ENCODE measurements at places on chromosomes 12 and 14.

DNA sequence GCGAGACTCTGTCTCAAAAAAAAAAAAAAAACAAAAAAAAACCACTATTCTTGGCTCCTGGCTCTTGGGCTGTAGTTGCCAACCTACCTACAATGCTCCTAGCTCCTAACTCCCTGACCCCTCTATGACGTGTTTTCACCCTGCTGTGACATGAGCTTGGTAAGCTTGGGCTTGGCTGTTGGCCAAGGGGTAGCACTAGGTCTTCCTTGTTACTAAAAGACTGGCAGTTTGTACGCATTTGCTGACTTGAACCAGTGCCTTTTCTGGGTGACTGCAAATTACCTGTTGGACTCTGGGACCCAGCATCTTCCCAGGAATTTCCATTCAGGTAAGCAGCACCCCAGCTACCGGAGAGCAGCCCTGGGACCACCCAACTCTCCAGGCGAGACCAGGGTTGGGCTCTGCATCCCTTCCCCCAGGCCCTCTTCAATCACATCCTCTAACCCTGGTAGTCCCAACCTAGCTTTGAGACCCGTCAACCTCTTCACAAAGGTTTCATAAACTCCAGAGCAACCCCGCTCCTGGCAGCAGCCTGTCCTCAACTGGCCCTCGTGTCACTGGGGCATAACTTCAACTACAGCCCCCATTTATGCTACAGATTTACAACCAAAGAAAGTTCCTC, 8.3 kb downstream of the CDK2AP1 start:
- DNase-seq, result no peak

- DNase-seq, result no peak
These were observed 38.3 kb upstream of the GRIP1 start for GRCh38 chr12:66717036-66717673.

DNA sequence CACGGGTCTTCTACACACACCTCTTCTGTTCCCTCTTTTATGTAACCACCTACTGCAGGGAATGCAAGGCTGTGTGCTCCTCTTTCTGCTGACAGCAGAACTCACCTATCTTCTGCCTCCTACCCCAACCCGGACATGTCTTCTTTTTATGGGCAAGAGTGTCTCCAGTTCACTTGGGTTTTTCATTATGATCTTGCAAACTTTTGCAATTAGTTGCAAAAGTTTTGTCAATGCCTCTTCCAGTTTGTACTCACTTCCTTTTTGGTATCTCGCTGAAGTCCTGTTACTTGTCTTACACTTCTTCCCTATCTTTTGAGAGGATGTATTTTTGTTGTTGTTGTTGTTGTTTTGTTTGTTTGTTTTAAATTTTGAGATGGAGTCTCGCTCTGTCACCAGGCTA, 50.6 kb downstream of the DRAM1 start:
- DNase-seq, result no peak

GRCh38 chr14:95185033-95185766, 27.9 kb upstream of the DICER1 start:
- DNase-seq, result peak; percentile 52

DNA sequence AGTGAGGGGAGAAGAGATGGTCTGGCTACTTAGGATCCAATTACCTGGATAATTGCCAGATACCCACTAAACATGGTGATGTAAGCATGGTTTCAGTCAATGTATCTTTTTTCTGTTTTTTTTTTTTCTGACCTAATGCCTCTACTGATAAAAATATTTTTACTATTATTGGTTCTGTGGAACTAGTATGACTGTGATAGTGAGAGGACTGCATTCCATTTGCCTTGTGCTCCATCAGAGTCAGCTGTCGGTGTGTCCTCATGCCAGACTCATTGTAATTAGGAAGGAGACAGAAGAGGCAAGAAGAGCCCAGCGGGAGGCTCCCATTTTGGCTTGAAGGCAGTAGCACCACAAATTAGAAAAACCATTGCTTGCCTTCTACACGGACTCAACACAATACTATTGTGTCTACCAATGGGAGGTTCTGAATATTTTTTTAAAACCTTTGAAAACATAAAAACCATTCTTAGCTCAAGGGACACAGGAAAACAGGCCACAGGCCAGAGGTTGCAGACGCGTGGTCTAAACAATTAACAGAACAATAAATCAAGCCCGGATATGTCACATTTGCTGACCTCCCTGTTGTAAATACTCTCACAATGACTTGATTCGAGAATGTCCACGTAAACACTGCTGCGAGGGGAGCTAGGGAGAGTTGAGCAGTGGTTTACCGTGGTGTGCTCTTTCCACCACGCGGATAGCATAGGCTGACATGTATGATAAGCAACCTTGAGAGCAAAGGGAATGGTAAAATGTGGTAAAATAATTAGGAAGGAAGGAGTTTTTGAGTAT, 13.5 kb upstream of the DCP1B start:
- peak; percentile 25 for DNase-seq

DNA sequence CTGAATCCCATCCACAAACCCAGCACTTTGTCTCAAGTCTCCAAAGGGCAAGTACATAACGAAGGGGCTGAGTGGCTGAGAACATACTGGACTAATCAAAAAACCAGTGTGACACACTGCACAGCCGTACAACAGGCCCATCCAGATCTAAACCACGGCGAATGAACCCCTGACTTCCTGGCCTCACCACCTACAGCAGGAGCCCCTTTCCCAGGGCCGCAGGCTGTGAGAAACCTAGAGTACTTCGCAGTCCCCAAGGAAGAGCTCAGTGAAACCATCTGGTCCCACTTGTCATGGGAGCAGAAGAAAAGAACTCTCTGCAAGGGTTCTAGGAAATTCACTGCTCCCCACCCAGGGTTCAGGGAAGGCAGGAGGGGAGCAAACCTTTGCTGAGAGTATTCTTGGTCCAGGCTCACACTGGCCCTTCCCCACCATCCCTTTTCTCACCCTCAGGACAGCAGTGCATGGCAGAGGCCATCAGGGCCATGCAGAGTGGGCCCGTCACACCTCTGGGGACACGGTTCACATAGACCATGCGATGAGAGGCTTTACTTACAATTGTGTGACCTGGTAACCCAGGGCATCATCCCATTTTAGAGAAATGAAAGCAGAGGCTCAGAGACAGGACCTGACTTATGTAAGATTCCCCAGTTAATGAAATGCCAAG, 192.8 kb downstream of the BCL11B start:
- no peak for DNase-seq

DNA sequence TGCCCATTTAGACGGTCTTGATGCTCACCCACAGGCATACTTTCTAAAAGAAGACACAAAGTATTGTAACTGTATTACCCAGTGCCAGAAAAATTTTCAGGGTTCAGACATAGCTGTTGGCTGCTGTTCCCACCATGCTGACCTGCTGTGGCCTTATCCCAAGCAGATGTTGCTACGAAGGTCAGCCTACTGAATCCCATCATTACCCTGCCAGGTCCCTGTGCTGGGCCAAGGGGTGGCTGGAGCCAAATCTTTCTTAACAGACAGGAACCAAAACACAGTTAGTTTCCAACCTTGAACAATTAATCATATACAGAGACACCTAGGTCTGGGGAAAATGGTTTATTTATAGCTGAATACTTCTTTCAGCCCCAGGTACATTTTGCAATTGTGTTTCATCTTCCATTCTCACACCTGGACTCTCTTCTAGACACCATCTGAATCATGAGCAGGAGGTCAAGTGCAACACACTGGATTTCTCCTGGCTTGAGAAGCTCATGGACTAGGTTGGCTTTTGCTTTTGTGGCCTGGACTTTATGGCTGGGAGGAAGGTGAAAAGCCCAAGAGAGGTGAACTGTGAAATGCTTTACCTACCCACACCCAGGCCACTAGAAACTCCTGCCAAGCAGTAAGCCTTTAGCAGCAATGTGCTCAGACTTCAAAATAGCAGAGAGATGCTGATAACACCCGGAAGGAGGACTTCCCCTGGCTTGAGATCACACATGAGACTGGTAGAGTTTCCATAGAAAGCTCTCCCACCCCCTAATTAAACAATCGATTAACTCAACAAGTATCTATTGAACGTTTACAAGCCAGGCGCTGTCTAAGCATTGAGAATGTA, 150.1 kb downstream of the SUDS3 start:
- DNase-seq, result no peak

GRCh38 chr12:104106965-104107364, 31.0 kb downstream of the NFYB start:
- DNase-seq, result no peak

DNA sequence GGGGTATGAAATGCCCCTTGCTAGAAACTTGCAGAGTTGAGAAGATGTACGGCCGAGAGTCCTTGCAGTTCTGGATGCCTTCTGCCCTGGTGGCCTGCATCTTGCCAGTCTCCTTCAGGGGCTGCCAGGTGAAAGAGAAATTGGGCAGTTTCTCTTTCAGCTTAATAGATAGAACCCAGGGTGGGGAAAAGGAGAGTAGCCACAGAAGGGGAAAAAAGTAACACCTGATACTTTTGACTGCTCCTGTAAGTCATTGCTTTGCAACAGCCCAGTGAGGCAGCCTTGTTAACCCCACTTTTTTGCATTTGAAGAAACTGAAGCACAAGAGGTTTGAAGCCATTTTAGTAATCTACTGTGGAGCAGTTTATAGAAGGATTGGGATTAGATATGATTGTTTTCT, 27.6 kb downstream of the TDP1 start:
- no peak for DNase-seq

DNA sequence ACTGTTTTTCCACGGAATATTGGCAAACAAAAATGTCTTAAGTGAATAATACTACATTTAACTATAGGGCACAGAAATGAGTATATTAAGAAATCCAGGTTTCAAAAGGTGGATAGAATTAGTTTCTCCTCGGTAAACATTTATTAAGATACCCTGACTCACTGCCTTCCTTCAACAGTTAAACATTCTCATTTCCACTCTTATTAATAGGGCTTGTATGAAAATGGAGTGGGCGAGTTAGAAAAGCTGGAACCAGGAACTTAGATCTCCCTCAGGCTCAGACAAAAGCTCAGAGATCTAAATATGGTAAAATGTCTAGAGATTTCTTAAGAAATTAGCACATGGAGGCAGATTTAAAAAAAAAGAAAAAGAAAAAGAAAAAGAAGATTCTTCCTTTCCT, 78.8 kb downstream of the RMST start:
- DNase-seq, result no peak

DNA sequence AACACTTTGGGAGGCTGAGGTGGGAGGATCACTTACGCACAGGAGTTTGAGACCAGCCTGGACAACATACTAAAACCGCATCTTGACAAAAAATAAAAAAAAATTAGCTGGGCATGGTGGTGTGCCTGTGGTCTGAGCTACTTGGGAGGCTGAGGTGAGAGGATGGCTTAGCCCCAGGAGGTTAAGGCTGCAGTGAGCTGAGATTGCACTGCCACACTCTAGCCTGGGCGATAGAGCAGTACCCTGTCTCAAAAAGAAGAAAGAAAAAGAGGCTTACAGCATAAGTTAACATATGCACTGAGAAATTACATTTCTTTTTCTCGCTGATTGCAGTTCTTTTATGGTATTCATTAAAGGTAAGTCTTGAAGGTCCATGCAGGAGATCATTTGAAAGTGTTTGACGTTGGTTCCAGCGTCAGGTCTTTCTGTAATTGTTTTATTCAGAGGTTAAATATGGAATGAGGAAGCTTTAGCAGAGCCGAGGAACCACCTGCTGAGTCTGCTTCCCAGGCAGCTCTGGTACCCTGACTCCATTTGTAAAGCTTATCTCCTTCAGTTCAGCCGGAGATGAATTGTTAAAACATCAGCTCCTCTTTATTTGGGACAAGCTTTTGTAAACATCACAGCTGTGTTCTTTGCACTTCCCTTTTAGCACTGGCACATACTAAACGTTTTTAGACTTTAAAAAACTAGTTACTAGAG, 18.5 kb downstream of the SFSWAP start:
- DNase-seq, result no peak

DNA sequence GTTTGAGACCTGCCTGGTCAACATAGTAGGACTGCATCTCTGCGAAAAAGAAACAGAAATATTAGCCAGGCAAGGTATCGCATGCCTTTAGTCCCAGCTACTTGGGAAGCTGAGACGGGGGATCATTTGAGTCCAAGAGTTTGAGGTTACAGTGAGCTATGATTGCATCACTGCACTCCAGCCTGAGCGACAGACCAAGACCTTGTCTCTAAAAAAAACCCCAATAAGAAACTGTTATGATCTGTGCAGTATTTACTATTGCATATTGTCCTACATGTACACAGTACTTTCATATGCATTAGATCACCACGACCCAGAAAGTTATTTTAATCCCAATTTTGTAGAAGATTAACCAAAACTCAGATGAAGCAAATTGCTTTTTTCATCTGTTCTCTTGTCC, 187.5 kb downstream of the PCNX1 start:
- DNase-seq, result no peak

DNA sequence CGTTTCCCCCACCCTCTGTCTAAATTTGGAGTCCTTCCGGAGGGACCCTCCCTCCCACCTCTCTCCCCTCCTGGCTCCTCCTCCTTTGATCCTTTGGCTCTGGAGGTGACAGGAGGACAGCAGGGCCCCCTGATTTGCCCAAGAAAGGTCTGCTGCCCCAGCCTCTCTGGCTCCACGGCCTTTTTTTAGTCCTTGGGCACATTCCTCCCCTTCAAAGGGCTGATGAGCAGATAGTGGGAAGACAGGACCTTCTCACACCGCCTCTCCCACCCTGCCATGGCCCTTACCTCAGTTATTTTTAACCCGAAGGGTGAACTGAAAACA, 196 bp upstream of the MYH6 start:
- no peak for DNase-seq

DNA sequence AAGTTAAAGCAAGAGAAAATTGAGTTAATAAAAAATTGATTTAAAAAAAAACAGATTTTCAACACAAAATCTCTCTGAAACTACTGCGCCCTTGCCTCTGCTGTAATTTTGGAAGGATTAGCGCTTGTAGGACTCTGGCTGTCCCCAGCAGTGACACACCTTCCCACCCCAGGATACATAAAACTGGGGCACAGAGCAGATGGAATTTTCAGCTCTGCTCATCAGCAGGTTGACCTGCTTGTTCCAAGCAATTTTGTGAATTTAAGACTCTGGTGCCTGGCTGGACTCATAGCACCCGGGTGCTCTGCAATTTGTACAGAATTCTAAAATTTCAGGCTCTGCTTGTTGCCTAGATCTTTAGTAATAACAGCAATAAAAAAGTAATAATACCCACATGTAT, 257.8 kb upstream of the GARIN6 start:
- no peak for DNase-seq

Data from Ammon's horn (tissue), 1 donor.